Thoracic aorta (tissue), 2 donors: ENCODE measurements at places on chromosomes 11 and 22. TPM values are rescaled to one million over a fixed set of nuclear protein-coding genes. Genes with fewer than 3 reads are reported as not detected.

DNA sequence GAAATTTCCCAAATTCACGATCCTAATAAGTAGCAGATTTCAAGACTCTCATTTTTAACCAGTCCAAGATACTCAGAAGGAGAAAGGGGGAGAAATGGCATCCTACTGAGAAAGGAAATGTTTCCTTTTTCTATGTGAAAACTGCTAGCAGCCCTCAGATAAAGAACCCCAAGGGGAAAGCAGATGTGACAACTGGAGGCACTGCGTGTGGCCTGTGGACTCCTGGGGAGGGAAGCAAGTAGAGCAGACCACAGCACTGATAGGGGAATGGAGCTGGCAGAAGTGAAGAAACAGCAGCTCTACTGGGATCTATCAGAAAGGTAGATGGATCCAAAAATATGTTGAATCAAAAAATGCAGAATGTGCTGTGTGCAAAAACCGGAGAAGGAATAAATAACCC lies 239.7 kb upstream of the API5 start:
- no peaks in the 10 kb centered on the region for H3K27me3 ChIP-seq
- no peak overlapping the region for H3K27ac ChIP-seq

Gene RAG1
- total RNA-seq: 0.54 TPM

DNA sequence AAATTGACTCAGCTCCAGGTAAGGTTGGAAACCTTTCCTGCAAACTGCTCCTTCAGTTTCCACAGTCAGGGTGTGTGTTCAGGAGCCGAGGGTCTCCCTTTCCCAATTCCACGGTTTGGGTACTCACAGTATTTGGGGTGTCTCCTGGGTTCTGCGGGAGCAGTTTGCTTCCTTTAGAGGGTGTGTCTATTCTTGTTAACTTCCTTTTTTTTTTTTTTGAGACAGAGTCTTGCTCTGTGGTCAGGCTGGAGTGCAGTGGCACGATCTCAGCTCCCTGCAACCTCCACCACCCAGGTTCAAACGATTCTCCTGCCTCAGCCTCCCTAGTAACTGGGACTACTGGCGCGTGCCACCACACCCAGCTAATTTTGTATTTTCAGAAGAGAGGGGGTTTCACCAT lies 251.4 kb downstream of the LUZP2 start:
- no peaks in the 10 kb centered on the region for H3K27me3 ChIP-seq
- no peaks in the 10 kb centered on the region for H3K4me1 ChIP-seq
- H3K4me3 ChIP-seq: no peak overlapping the region
- no peak overlapping the region for H3K27ac ChIP-seq

Gene TTC28
- total RNA-seq: 94.2 TPM

GRCh38 chr11:32500001-32500400 lies 64.7 kb upstream of the WT1 start:
- DNase-seq: no peak
- H3K36me3 ChIP-seq: no peaks in the 10 kb centered on the region
- no peak overlapping the region for H3K27ac ChIP-seq
- H3K4me1 ChIP-seq: no peaks in the 10 kb centered on the region
- no peaks in the 10 kb centered on the region for H3K27me3 ChIP-seq

Gene KRTAP5-4
- not detected for total RNA-seq

GRCh38 chr22:19742160-19743066 lies 18.2 kb upstream of the TBX1 start:
- no peaks in the 10 kb centered on the region for H3K36me3 ChIP-seq
- no peaks in the 10 kb centered on the region for H3K27me3 ChIP-seq
- H3K4me3 ChIP-seq: no peak overlapping the region
- no peaks in the 10 kb centered on the region for H3K4me1 ChIP-seq
- H3K27ac ChIP-seq: no peak overlapping the region

- no peaks in the 10 kb centered on the region for H3K27me3 ChIP-seq
- H3K36me3 ChIP-seq: no peaks in the 10 kb centered on the region
- H3K4me3 ChIP-seq: no peak overlapping the region
- DNase-seq: no peak
These were observed 1304.6 kb downstream of the BRD1 start for GRCh38 chr22:48523091-48523490.

GRCh38 chr11:110432713-110433392 lies 3.1 kb downstream of the FDX1 start:
- no peak overlapping the region for H3K4me3 ChIP-seq
- peaks cover 22% of the 10 kb centered on the region for H3K4me1 ChIP-seq

DNA sequence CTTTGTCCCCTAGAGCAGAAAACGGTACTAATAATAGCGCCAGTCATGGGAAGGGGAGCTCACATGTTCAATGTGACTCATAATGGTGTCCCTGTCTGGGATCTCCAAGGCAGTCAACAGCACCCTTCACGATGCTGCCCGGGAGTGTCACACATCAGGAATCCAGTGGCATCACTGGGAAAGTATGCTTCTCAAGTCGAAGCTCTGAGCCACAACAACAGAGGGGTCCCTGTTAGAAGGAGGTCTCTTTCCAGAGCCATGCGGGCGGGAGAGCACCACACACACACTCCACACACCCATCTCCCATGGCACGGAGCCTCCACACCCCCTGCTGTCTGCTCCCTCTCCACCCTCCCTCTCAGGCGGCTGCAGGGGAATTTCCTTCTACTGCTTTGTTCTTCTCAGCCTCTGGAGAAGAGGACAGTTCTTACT lies 119.7 kb downstream of the ETS1 start:
- H3K27me3 ChIP-seq: no peaks in the 10 kb centered on the region
- H3K36me3 ChIP-seq: no peaks in the 10 kb centered on the region
- H3K27ac ChIP-seq: peak overlapping the region; percentile 75
- H3K4me1 ChIP-seq: peaks cover 45% of the 10 kb centered on the region
